HFFc6 (cell line): ENCODE measurements at places on chromosomes 5 and 9. TPM values are rescaled to one million over a fixed set of nuclear protein-coding genes. Genes with fewer than 3 reads are reported as not detected.

DNA sequence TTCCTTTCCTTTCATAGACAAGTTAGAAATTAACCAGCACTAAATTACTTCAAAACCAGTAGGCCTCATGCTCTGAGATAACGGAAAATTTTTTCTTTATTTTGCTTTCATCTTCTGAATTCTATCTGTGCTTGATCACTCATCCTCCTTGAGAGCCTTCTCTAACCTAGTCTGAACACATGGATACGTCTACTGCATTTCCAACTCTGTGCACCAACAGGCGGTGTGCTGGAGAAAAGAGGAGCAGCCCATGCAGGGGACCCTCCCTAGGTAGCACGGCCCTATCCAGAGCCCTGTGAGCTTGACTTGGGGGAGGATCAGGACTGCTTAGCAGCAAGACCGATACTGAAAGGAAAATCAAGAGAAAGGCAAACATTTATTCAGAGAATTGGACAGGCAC lies 149.8 kb downstream of the AUH start:
- DNase-seq, result no peak
- H3K4me3 ChIP-seq, result no peak overlapping the region
- H3K36me3 ChIP-seq, result 0 out of 2 replicates have a peak, but pooled peaks cover 5% of the 10 kb centered on the region
- H3K27me3 ChIP-seq, result no peaks in the 10 kb centered on the region

The ASPN gene
- total RNA-seq, result 4.3 to 6.7 TPM (median 5.2 TPM) in 3 replicates

The SV2C gene
- not detected in 3 replicates for total RNA-seq

The SMC2 gene
- total RNA-seq, result 19.4 and 32.9 TPM in 2 replicates

The PCDHGA1 gene
- 1.00 and 1.4 TPM in 2 replicates for total RNA-seq
